Esophagus mucosa (tissue), 1 donor: ENCODE measurements at places on chromosomes 7 and 10.

DNA sequence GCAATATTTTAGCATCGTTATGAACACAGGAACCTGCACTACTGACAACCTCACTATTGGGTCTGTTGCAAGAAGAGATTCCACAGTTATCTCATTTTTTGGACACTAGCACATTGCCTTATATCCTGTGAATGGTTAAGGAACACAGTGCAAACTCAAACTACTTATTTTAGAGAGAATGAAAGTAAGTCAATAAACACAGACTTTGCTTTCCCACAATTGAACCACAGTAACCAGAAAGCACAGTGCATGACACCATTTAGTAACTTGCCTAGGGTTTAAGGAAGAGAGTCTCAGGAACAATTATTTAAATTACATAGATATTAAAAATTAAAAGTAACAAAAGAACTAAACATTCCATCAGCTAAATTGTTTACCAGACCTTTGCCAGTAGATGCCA, 468.8 kb downstream of the ZWINT start:
- ATAC-seq = no peak

DNA sequence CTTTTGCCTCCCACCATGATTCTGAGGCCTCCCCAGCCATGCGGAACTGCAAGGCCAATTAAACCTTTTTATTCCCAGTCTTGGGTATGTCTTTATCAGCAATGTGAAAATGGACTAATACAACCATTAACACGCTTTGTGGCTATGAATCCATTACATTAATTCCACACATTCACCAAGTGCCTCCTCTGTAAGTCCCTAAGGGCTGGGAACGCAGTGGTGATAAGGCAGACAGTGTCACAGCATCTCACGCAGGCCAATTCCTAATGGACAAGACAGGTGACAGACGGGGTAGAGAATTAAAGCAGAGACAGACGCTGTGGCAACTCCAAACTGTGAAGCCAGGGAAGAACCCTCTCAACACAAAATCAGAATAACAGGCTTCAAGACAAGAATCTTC, 247.8 kb downstream of the DIP2C start:
- ATAC-seq = no peak

GRCh38 chr7:24932815-24933214, 47.2 kb downstream of the OSBPL3 start:
- no peak for ATAC-seq

DNA sequence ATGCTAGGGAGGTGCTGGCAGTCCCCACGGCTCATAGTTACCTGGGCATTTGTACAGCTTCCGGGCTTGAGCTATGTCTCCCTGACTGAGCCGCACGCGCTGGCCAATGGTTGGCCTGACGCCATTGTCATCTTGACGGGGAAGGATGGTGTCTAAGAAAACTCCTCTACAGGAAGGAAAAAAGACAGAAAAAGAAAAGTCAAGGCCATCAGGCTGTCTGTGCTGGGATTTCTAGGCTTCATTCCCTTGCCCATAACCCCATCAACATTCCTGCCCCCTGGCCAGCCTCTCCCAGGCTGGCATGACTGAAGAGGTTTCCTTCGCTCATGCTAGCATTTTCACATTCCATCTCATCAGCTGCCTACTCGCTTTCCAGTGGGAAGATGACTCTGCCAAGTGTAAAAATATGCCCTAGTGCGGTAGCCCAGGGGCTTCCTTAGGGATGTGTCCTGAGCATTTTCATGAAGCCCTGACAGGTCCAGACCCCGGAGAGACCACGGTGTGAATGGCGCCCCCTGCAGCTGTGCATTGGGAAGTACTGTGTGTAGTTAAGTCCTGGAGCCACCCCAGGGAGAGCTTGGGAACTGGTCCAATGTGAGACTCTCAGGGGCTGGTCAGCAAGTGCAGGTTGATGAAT, 54.5 kb upstream of the OPALIN start:
- no peak for ATAC-seq
